Uterine smooth muscle cell (primary cell): ENCODE measurements at places on chromosomes 1 and 21. TPM values are rescaled to one million over a fixed set of nuclear protein-coding genes. Genes with fewer than 3 reads are reported as not detected.

The DLGAP3 gene
- under 0.01 TPM in 1 of 2 replicates, not detected in the other for total RNA-seq

The RAB7B gene
- total RNA-seq, result 4.6 and 6.3 TPM in 2 replicates

The MXRA8 gene
- 203 and 230 TPM in 2 replicates for total RNA-seq

The NBPF4 gene
- not detected in 2 replicates for total RNA-seq

The AMY2A gene
- total RNA-seq, result not detected in 2 replicates

The PITHD1 gene
- 44.2 and 62.9 TPM in 2 replicates for total RNA-seq

The GUCA2A gene
- not detected in 2 replicates for total RNA-seq

The CLDN17 gene
- total RNA-seq, result not detected in 2 replicates

The ELF3 gene
- total RNA-seq, result under 0.01 TPM in 2 replicates

The CLCA1 gene
- under 0.01 TPM in 1 of 2 replicates, not detected in the other for total RNA-seq

The PGLYRP3 gene
- not detected in 2 replicates for total RNA-seq

The SMCP gene
- total RNA-seq, result 0.11 TPM in 1 of 2 replicates, not detected in the other

The FMO4 gene
- total RNA-seq, result 1.7 and 4.0 TPM in 2 replicates

The KCNJ9 gene
- total RNA-seq, result not detected in 2 replicates

The AVPR1B gene
- not detected in 2 replicates for total RNA-seq

The PRRX1 gene
- 154 and 219 TPM in 2 replicates for total RNA-seq

The CPLANE2 gene
- 10.1 and 14.4 TPM in 2 replicates for total RNA-seq

The GREM2 gene
- 1.00 and 1.9 TPM in 2 replicates for total RNA-seq

The KCNK2 gene
- 15.9 and 18.6 TPM in 2 replicates for total RNA-seq
